Vagina (tissue), 2 donors: ENCODE measurements at places on chromosomes 6 and 20.

DNA sequence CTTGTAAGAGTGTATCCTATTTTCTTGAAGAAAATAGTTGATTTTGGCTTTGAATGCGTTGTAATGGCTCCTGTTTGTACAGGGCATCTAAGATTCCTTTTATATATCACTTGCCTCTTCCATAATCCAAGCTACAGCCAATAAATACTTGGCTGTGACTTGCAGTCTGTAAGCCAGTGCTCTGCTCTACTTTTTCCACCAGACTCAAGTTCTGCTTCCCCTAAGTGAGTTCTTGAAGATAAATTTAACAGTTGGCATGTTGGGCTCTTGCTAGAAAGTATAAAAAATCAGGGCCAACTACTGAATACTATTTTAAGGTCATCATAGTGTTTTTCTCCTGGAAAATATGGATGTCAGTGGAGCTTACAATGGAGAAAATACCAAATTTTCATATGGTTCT is 36.5 kb upstream of the SCGN start:
- no peak for DNase-seq

DNA sequence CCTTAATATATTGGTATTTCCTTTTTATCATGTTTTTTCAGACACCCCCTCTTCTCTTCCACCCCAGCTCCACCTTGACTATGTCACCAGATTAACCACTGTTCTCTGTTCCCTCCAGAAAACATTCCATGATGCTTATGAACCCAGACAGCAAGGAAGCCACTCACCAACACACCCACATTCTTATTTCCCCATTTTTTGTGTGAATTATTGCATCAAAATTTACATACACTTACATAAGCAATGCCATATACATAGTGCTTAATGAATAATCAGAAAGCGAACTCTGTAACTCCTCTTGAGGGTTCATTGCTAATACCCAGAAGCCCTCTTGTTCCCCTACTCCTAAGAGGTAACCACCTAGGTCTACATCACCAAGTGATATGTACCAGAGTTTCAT is 182.3 kb upstream of the CDYL start:
- DNase-seq = no peak

GRCh38 chr6:42322676-42323075 is 105.0 kb upstream of the MRPS10 start:
- no peak for DNase-seq

- no peak for DNase-seq
Observed at GRCh38 chr20:33240923-33241322, 5.1 kb downstream of the BPIFA1 start.

DNA sequence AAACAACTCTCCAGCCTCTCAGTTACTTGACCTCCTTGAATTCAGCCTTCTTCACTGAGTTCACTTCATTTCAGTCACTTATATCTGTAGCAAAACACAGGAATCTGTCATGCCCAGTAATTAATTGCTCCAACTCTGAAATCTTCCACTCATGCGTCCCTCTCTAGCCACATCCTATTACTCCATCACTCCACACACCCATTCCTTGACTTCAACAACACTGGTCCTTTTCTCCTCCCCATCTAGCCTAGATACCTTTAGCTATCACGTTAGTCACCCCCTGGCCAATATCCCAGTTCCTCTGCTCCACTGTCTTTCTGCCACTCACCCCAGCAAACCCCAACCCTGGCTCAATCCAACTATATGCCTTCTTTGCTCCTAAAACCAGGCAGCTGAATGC is 7.7 kb downstream of the ZHX3 start:
- no peak for DNase-seq

- no peak for DNase-seq
Observed at GRCh38 chr6:41581381-41581991, 35.3 kb downstream of the FOXP4 start.

GRCh38 chr20:45153147-45153546 is 21.6 kb upstream of the PI3 start:
- DNase-seq = no peak

GRCh38 chr20:54626126-54626525 is 150.7 kb downstream of the DOK5 start:
- DNase-seq = no peak

DNA sequence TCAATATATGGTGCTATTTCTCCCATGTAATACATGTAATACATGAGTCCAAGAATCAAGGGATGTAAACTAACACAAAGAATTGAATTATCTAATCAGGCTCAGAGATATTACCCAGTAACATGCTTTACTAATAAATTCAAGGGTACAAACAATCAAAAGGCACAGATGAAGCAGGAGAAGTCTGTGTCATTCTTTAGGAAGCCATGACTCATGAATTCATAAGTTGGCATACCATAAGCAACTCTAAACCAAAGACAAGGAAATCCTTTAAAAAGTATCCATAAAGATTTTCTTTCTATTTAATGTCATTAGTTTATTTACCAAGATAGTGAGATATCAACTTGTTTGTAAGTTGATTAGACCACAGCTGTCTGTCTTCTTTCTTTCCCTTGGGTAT is 446.0 kb upstream of the IMPG1 start:
- DNase-seq = no peak

DNA sequence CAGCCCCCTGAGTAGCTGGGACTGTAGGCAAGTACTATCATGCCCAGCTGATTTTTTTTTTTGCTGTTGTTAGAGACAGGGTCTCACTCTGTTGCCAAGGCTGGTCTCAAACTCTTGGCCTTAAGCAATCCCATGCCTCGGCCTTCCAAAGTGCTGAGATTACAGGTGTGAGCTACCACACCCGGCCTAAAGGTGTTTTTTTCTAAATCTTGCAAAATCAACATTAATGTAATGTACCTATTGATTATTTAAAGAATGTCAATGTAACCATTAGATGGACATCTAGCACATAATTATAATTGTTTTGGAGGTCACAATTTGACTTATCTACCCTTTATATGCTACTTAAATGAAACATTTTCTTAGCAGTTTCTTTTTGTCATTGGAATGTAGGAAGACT is 126.1 kb downstream of the PHACTR1 start:
- no peak for DNase-seq

GRCh38 chr20:50005471-50005981 is 22.7 kb downstream of the SNAI1 start:
- DNase-seq = no peak

- DNase-seq = no peak
Observed at GRCh38 chr6:15990179-15990578, 138.7 kb upstream of the MYLIP start.

DNA sequence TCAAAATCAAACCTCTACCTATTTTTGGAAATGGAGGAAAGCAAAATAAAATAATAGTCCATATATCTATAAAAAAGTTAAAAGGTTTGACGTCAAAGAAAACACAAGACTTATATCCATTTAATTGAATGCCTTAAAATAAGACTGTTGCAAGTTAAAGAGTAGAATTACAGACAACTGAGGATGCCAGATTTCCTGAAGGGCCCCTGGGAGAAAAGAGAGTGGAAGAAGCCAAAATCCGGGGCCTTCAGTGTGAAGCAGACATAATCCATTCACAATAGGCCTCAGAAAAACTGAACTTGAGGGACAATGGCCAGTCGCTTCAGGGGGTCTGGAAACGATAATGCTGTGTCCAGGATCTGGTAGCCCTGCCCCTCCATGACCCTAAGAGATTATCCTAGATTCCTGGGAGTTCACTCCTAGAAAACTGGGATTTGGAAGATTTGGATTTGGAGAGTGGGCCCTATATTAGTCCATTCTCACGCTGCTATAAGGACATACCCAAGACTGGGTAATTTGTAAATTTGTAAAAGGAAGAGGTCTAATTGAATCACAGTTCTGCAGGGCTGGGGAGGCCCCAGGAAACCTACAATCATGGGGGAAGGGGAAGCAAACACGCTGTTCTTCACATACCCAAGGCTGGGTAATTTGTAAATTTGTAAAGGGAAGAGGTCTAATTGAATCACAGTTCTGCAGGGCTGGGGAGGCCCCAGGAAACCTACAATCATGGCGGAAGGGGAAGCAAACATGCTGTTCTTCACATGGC is 94.0 kb upstream of the SLC2A12 start:
- DNase-seq = no peak

GRCh38 chr20:42024653-42025052 is 406.5 kb upstream of the CHD6 start:
- no peak for DNase-seq

GRCh38 chr20:5539691-5540090 is 210.5 kb upstream of the SHLD1 start:
- no peak for DNase-seq

DNA sequence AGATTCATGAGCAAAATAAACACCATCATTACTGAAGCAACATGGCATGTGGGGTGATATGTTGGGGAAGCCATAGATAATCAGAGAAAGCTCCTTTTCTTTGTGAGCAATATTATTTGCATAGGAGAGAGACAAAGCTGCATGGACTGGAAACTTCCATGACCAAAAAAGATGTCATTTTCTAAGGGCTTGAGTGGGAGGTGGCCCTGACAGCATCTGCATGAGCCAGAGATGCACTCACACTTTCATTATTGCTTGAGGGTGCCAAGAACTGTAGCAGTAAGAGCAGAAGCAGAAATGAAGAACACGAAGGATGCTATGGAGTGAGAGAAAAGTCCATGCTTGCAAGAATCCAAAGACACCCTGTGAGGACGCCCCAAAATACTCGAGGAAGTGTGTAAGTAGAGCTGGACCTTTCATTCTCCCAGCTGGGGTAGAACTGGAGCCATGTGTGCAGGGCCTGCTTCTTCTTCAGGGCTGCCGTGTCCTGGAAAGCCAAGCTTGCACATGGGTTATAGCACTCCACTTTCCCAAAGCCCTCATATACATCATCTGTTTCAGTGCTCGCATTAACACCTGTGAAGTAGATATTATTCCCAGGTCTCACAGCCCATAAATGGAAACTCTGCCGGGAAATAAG is 851.2 kb downstream of the DHX35 start:
- no peak for DNase-seq

DNA sequence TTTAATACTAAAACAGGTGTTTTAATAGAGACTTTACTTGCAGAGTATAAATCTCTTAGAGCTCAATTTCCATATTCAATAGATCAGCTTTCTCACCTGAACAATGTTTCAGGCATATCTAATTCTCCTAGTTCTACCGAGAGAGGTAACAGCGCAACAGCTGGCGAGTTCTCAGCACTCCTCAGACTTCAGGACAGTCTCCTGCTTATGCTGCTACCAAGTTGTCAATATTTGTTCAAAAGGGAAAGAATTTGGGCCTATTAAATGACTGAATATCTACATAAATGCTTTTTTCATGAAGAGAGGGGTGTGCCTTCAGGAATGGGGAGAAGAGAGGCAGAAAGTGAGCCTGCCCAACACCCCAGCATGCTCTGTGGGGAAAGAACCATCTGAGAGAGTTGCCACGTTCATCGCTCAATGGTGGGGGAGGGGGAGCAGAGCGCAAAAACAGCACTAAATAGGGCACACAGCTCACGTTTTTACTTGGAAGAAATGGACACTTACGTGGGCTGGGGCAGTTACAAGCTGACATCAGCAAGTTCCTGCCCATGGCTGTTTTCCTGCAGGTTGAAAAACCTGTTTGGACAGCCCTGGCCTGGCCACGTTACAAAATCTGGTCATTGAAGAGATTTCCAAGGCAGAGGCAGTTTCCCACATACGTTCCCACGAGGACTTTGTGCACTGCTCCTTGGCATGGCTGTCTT is 38.0 kb downstream of the EZR start:
- DNase-seq = no peak

DNA sequence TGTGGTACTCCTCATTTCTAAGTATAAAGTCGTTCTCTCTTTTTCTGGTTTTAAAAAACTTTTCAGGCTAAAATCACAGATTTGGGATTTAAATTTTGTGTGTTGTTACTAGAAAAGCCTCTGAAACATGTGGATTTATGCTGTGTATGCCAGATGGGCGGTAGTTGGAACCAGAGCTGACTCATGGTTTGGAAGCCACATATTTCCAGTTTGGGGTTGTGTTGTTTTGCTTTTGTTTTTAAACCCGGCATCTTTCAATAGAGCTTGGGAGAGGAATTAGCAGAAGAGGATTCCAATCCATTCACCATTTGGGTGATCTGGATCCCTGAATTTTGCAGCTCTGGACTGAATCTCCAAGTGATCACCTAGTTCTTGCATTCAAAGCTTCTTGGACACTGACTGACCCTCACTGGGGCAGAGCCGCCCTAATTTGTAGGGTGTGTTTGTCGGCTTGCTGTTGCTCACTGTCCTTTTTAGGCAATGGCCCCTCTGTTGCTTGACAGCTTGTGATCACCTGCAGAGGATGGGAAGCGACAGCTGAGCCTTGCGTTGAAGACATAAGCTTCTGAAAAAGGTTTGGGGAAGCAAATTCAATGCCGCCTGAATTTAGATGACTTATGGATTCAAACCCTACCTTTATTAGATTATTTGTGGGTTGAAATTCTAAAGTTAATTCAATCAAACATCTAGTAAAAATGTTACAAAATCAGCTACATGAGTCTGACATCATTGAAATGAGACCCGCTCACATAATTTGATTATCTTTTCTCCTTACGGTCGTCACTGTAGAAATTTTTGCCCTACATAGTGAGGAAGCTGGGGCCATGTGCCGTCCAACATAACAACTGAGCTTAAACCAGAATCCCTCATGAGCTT is 79.9 kb upstream of the CD83 start:
- DNase-seq = no peak

DNA sequence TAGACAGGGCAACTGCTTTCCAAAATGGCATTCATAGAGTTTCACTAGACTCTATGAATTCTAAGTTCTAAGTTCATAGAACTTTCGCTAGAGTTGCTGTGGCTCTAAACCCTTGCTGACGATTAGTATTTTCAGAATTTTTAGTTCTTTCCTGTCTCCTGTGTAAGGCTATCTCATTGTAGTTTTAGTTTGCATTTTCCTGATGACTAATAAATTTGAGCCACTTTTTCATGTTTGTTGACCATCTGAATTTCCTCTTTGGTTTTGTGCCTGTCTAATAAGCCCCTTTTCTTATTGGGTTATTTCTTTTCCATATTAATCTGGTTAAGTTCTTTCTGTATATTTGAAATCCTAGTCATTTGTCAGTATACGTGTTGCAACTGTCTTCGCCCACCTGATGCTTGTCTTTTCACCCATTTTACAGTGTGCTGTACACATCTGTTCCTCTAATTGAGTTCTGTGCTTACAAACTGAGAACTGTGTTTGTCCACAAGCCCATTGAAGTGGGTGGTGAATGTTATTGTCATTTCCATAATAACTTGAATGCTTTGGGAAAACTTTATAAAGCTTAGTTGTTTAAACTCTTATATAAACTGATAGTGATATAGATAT is 177.7 kb upstream of the CDYL start:
- DNase-seq = no peak

- DNase-seq = no peak
Observed at GRCh38 chr6:6734479-6735465, 146.3 kb downstream of the LY86 start.

- DNase-seq = no peak
Observed at GRCh38 chr6:153673225-153673624, 365.8 kb upstream of the OPRM1 start.

DNA sequence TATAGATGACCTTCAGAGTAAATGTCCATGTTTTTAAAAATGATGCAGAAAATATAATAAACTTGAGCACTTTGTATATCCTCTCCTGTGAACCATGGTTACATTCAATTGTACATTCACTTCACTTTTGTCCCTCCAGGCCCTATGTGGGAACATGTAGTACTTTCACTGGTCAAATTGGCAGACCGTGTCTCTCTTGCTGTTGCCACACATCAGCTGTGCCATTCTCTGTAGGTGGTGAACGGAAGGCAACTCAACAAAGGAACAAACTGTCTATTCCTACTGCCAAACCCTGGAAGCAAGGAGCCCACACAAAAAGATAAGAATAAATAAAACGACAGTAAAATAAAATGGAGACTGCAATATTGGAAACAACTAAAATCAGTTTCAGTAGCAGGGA is 2.0 kb downstream of the ROS1 start:
- no peak for DNase-seq
